ENCODE measurements at places on chromosomes 16 and 17. TPM values are rescaled to one million over a fixed set of nuclear protein-coding genes. Genes with fewer than 3 reads are reported as not detected.

Gene PRSS21
- total RNA-seq: 0.75 TPM

Gene INCA1
- 0.91 TPM for total RNA-seq

Gene TBC1D28
- not detected for total RNA-seq

Gene USH1G
- 0.17 TPM for total RNA-seq

Gene RNF43
- 9.3 TPM for total RNA-seq

Gene WNT3
- total RNA-seq: 2.2 TPM

Gene UTP18
- 37.3 TPM for total RNA-seq

Gene TBC1D3
- total RNA-seq: not detected

Gene SULT1A4
- 1.9 TPM for total RNA-seq

Gene FOXF1
- not detected for total RNA-seq

Gene MT1F
- total RNA-seq: 4.2 TPM

Gene CTF1
- total RNA-seq: 2.8 TPM

Gene SEPTIN12
- total RNA-seq: not detected

Gene SLC5A10
- not detected for total RNA-seq

Gene XYLT1
- 10.2 TPM for total RNA-seq

Gene TPSD1
- total RNA-seq: not detected

Gene ADAD2
- 0.17 TPM for total RNA-seq

Gene ENPP7
- total RNA-seq: not detected

Gene TMEM204
- total RNA-seq: 0.17 TPM

Data from mammary epithelial cell (primary cell).